ENCODE measurements at places on chromosomes 16 and 17.

GRCh38 chr16:77324729-77325128 is 110.1 kb downstream of the ADAMTS18 start:
- DNase-seq, result no peak

DNA sequence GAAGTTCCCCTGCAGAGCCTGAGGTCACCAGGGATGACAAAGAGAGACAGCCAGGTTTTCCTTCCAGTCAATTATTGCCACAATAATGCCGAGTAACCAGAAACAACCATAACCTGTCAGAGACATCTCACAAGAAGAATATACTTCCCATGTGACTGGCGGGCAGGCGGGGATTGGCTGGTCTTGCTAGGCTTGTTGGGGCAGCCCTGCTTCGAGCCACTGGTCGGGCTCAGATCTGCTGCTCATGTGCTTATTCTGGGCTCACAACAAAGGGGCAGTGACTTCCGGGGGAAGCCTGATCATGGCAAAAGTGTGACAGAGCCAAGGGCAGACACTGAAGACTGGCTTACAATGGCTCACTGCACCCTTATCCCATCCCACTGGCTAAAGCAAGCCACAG is 48.1 kb upstream of the IRX6 start:
- DNase-seq, result no peak

DNA sequence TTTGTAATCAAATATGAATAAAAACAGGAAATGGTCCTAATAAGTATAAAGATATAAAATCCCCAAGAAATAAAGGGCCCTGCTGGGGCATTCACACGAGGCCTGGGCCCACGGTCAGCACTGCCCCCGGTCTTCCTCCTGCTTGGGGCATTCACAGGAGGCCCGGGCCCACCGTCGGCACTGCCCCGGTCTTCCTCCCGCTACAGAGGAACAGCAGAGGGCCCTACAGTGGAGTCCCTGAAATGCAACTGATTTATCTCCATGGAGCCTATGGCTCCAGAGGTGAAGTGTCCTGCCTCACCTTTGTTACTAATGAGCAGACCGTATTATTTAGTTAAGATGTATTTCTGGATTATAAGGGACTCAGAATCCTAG is 46.5 kb downstream of the MAP1LC3B start:
- no peak for DNase-seq

DNA sequence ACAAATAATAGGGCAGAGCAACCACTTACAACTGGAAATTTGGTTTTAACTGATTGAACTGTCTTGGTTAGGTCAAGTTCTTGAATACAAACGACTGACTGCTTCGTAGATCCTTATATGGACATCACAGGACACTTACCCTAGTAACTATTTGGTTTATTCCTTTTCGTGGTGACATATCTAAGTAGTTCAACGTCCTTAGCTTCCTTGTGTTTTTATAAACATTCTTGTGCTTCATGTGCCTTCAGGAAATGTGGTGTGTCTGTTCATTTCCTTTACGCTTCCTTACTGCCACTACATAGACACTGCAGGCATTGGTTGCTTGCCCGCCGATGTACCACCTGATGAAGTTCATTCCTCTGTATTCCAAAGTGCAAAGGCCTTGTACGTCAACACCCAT is 59.3 kb downstream of the USP10 start:
- no peak for DNase-seq

DNA sequence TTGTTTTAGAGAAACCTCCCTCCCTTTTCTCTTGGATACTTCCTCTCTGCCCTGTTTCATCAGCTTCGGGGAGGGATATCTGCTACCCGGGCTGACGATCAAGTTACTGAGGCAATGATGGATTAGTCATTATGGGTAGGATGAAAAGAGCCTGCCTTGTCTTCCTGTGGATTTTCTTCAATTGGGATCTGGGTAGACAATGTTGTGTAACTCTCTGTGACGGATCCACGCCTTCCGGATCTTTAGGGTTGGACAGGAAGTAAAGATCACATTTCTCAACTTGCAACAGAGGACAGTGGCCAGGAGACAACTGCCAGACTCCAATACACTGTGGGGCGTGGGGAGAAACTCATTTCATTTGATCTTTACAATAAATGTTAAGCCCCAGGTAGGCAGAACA is 11.3 kb upstream of the CHST6 start:
- no peak for DNase-seq

DNA sequence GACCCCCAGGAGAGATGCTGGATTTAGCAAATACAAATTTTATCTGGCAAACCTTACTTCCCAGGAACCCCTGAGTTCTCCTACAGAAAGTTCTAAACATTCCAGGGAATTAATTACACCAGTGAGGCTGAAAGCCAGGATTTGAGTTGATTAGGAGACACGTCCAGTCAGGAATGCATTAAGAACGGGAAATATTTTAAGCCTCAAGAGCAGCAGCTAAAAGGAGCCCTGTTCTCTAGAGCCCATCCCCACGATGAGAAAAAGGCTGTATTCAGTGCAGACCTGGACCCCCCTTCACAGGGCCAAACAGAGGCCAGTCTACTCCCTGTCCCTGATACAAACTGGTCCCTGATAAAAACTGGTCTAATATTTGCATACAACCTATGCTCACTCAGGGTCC is 55.0 kb downstream of the VAT1L start:
- DNase-seq, result no peak

DNA sequence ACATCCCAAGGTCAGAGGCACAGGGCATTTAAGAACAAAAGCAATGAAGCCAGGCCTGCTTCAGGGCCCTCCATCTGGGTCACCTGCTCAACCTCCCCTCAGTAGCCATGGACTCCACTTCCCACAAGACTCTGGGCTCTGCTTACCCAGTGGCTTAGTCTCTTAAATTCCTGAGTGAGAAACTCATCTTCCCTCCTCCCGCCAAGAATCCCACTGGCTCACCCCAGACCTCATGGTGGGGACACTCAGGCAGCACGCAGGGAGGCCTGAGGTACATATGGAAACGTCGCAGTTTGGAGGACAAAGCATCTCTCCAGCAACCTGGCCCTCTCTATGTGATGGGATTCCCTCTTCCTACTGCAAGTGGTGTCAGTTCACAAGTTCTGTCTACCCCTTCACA is 326.7 kb upstream of the CDH5 start:
- DNase-seq, result no peak
